ENCODE measurements at places on chromosomes 5 and 9.

DNA sequence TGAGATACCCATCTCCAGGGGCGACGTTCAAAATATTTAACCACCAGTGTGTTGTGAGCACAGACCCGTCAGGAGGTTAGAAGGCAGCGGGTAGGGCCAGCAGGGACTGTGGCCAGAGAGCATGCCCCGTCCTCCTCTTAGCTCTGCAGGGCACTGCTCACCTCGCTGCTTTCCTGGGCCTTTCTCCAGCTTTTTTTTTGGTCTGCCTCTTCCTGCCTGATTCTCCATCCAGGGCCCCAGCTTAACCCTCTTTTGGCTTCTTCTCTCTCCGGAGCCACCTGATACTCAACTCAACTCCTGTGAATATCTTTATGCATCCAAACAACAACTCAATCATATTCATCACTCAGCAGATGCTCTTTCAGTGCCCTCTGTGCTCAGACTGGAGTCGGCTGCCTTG lies 44.0 kb downstream of the TMOD1 start:
- no peak for DNase-seq

GRCh38 chr9:95927271-95928004 lies 51.9 kb downstream of the ERCC6L2 start:
- no peak for DNase-seq

GRCh38 chr9:15635752-15636151 lies 82.9 kb downstream of the CCDC171 start:
- DNase-seq = no peak

DNA sequence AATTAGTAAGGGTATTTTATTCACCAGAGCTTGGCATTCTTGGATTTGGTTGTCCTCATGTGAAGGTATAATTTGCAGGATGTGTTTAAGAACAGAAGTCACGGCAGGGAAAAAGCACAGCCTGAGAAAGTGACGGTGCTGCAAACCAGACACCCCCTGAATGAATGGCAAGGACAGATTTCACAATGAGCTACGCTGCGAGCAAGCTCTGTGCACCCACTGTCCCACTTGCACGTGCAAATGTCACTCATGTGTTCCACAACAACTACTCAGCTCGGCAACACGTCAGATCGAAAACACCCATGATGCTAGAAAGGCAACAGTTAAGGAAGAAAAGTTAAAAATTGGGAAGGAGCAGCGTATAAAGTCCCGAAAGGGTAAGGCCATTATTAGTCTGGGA lies 168.9 kb downstream of the ROR2 start:
- no peak for DNase-seq

DNA sequence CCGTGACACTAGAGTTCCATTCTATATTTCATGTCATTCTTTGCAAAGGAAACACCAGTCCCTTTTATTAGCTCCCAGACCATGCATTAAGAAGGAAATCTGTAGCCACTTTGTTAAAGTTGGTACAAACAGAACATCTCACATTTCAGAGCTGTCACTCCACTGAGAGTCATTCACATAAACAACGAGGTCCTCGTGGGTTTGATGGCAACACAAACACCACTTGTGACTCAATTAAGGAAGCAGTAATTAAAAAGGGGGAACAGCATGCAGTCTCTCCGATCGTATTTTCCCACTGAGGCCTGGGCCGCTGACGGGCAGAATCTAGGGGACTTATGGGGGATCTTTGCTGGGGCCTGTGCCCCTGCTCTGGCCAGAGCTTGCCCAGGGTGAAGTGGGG lies 94.2 kb upstream of the ZNF618 start:
- DNase-seq = no peak

GRCh38 chr9:75930730-75931321 lies 40.4 kb downstream of the PCSK5 start:
- DNase-seq = no peak

DNA sequence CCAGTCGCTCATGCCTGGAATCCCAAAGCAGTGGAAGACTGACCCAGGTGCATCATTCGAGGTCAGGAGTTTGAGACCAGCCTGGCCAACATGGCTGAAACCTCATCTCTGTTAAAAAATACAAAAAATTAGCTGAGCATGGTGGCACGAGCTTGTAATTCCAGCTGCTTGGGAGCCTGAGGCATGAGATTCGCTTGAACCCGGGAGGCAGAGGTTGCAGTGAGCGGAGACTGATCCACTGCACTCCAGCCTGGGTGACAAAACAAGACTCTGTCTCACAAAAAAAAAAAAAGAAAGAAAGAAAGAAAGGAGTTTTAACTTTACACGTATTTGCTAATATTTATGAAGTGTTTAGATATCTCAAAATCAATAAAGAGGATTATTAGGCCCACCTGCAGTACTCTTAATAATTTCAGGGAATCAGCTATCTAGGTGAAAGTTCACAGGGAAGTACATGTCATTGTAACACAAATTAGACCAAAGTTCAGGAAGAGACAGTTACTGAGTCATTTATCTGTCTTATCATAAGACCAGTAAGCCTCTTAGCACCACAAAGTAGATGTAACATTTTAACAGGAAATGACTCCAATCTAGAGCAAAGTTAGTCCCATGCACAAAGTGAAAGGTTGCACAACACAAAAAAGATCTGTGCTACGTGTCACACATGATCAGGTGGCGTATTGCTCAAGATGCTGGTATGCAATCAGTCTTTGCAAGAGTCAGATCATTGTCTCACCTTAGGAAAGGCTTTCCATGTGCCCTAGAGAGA lies 34.1 kb upstream of the PLIN2 start:
- DNase-seq = peak; percentile 30

DNA sequence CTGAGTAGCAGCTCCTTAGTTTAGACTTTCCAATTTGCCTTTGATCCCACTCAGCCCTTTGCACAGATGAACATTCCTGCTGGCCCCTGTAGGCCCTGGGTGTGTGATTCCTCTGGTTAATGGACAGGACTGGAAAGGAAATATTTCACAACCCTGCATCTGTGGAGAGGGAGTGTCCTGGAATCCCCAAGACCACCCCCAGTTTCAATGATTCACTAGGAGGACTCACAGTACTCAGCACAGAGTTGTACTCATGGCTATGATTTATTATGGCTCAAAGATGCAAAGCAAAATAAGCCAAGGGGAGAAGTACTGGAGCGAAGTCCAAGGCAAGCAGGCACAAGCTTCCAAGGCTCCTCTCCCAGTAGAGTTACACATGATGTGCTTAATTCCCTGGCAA lies 42.4 kb upstream of the TJP2 start:
- no peak for DNase-seq

DNA sequence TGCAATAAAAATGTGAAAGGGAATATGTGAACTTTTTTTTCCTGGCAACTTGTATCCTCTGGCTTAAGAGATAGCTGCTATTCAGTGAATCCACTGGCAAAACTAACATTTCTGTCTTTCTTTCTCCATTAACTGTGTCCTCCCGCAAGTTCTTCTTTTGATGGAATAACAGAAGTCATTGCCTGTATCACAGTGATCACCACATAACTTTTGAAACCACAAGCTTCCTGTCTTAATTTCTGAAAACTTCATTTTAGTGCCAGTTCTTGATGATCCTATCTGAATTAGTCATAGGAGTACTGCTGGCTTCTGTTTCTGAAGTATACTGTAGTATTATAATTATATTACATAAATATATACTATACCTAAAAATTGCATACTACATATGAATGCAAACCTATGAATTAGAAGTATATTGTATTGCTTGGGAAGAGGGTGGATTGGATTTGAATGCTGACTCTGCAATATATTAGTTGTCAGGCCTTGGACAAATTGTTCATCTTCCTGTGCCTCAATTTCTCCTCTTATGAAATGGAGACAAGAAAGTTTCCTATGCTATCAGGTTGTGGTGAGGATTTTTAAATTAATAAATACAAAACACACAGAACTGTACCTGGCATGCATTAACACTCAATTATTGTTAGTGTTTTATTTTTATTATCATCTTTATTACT lies 441.6 kb downstream of the CETN3 start:
- no peak for DNase-seq

GRCh38 chr9:80070071-80070742 lies 498.4 kb downstream of the TLE4 start:
- no peak for DNase-seq

DNA sequence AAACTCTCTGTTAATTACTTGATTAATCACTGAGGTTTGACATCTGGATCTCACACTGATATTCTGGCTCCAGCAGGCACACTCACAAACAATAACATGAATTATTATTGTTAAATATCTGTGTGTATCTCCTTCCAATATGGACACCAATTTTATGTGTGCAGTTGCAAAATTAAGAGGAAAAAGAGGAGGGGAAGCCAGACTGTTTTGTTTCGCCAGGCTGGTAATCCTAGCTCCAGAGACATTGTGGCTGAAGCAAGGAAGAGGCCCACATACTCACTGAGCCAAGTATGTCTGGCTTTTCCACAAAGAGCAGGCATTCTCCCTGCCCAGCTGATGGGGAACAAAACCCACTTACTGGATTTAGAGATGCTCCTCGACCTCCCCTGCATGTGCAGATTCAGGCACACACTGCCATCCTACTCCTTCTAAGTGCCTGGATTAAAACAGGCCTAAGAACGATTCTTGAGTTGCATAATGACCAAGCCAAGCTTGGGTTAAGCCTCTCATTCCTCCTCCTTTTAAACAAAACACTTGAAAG lies 181.9 kb downstream of the ESM1 start:
- DNase-seq = no peak

DNA sequence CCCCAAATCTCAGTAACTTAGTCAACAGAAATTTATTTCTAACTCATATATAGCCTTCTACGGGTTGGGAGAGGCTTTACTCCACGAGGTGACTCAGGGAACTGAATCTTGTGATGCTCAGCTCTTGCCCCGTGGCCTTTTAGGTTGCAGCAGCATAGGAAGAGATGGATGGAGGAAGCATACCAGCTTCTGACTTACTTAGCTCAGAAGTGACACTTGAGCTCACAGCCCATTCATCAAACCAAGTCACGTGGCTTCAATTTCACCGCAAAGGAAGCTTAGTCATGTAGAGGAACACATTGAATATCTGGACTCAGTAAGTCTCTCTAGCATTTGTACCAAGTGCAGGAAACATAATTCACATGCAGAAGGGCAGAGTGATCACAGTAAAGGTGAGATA lies 124.1 kb upstream of the KCNN2 start:
- DNase-seq = no peak

DNA sequence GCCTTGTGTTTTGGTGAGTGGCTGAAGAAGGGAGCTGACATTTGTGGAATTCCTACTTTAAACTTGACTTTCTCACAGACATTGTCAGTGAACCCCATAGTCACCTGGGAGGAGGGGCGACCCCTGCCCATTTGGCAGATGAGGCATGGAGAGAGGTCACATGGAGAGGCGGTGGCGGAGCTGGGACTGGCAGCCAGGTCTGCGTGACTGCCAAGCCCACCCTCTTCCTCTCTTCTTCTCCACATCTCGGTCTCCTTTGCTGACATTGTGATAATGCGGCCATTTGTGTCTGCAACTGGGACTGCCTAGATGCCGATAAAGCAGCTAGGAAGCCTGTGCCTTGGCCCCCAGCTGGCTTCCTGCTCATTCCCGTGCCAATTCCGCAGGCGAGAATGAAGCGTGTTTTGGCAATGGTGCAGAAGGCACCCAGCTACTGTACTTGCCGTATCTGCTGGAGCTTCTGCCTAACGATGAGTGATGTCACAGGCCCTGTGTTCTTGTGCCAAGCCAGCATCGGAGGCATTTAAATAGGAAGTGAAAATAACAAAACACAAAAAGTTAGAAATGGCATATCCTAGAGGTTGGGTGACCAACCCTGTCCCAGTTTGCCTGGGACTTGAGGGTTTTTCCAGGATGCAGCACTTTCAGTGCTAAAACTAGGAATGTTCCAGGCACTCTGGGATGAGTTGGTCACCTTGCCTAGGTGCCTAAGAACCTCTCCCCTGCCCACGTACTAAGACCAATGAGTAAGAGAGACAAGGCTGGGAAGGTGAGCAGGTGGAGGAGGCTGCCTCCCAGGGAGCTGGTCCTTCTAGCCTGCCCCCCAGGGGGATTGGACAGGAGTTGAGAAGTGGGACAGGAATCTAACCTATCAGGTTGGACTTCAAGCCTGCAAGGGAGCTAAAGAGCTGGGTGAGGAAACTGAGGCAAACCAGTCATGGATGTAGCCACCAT lies 23.6 kb downstream of the OLFML2A start:
- no peak for DNase-seq

GRCh38 chr5:143207058-143207457 lies 196.4 kb downstream of the NR3C1 start:
- DNase-seq = no peak

DNA sequence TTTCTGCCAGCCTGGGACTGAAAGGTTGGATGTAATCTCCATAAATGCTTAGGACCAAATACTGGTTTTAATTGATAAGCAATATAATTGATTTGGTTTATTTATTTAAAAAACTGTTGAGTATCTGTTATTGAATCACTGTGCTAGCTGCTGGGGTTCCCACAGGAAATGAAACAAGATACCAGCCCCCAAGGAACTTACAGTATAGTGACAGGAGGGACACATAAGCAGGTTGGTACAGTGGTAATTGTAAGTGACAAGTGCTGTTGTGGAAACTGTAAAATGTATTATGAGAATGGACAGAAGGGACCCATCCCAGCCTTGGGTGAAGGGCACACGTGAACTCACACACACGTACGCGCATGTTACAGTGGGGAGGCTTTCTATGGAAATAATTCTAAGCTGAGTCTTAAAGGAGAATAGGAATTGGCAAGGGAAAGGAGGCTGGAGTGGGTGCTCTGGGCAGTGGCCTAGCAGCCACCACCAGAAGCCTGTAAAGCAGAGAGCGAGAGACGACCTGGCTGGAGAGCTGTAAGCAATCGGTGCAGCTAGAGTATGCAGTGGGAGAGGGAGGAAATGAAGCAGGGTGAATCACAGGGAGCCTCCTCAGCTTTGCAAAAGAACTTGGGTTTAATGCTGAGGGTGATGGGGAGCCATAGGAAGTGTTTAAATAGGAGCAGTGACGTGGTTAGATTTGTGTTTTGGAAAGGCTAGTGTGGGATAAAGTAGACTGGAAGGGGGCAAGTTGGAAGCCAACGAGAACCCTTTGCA lies 39.3 kb downstream of the GLRA1 start:
- no peak for DNase-seq

GRCh38 chr9:135604437-135605237 lies 34.7 kb downstream of the GLT6D1 start:
- DNase-seq = no peak

DNA sequence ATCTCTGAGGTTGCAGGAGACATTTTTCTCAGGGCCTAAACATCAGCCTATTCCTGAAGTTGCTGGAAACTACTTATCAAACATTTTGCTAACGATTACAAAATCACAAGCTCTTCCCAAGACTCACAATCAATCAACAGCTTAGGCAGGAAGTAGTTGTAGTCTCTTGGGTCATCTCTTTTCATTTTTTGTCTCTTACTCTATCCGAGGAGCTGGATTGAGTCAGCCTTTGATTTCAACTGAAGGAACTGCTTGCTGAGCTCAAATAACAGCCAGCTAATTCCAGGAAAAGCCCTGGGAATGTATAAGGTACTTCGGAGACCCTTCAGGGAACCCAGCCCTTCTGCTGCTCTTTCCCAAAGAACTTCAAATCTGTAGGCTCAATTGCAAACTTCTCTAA lies 398.9 kb downstream of the PLK2 start:
- no peak for DNase-seq

- no peak for DNase-seq
Observed at GRCh38 chr5:89695371-89695770, 714.2 kb downstream of the CETN3 start.

GRCh38 chr5:134993161-134993560 lies 25.5 kb downstream of the CATSPER3 start:
- DNase-seq = no peak
